Thoracic aorta (tissue), 2 donors: ENCODE measurements at places on chromosomes 4 and X. TPM values are rescaled to one million over a fixed set of nuclear protein-coding genes. Genes with fewer than 3 reads are reported as not detected.

DNA sequence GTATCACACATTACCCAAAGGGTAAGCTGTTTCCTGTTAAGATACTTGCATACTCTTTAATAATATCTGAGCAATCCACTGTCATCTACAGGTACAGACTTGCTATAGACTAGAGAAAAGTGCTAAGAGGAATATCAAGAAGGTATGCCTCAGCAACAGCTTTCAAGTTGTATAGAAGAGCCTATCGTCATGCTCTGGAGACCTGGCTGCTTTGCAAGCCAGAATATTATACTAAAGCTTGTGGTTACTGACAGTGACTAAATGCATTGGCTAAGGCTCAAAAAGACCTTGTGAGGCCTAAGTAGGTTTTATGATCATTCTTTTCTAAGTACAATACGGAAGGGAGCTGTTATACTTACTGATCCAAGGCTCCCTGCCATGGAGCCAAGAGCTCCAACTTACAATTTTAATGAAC lies 11.3 kb downstream of the LAMP2 start:
- H3K4me1 ChIP-seq: no peaks in the 10 kb centered on the region
- peaks cover 3% of the 10 kb centered on the region for H3K36me3 ChIP-seq
- DNase-seq: no peak
- no peak overlapping the region for H3K27ac ChIP-seq

DNA sequence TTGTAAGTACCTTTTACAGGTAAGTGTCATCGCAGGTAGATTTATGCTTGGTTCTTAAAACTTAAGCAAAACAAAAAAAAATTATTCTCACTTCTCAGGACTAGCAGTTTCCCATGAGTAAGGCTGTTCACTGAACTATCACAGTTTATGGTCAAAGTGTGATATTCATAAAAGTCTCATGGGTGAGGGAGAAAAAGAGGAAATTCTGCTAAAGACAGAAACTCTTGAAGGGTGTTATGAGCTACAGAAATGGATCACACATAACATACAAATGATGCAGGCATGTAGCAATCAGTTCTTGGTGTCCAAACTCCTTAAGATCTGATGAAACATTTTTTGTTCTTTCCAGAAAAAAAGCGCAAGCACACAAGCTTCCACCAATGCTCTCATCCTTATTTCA lies 8.5 kb downstream of the RAB9A start:
- peaks cover 46% of the 10 kb centered on the region for H3K4me1 ChIP-seq
- no peak for DNase-seq
- H3K27ac ChIP-seq: no peak overlapping the region
- no peaks in the 10 kb centered on the region for H3K27me3 ChIP-seq
- no peak overlapping the region for H3K4me3 ChIP-seq
- H3K36me3 ChIP-seq: no peaks in the 10 kb centered on the region

DNA sequence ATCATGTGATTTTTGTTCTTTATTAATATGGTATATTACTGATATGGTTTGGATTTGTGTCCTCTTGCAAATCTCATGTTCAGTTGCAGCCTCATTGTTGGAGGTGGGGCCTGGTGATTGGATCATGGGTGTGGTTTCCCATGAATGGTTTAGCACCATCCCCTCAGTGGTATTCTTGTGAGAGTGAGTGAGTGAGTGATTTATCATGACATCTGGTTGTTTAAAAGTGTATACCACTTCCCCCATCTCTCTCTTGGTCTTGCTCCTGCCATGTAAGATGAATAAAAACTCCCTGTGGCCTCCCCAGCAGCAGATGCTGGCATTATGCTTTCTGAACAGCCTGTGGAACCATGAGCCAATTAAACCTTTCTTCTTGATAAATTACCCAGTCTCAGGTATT lies 111.5 kb downstream of the TAB3 start:
- DNase-seq: no peak
- H3K4me1 ChIP-seq: no peaks in the 10 kb centered on the region
- H3K36me3 ChIP-seq: no peaks in the 10 kb centered on the region
- H3K4me3 ChIP-seq: no peak overlapping the region
- no peaks in the 10 kb centered on the region for H3K27me3 ChIP-seq

GRCh38 chr4:165971933-165972332 lies 98.9 kb downstream of the TLL1 start:
- H3K4me1 ChIP-seq: no peaks in the 10 kb centered on the region
- no peak overlapping the region for H3K27ac ChIP-seq
- H3K4me3 ChIP-seq: no peak overlapping the region
- no peaks in the 10 kb centered on the region for H3K27me3 ChIP-seq
- DNase-seq: no peak

- H3K27me3 ChIP-seq: no peaks in the 10 kb centered on the region
- peaks cover 9% of the 10 kb centered on the region for H3K4me1 ChIP-seq
- no peaks in the 10 kb centered on the region for H3K36me3 ChIP-seq
- no peak overlapping the region for H3K4me3 ChIP-seq
- H3K27ac ChIP-seq: no peak overlapping the region
These were observed 141.8 kb downstream of the SMIM20 start for GRCh38 chr4:26055855-26056254.

APELA gene
- not detected for total RNA-seq
